Stimulated activated CD4-positive, alpha-beta T cell treated with anti-CD3 and anti-CD28 coated beads, Interleukin-12 subunit alpha, Interleukin-12 subunit beta, amount 100 ng/mL, for 48 hours (primary cell): ENCODE measurements at places on chromosomes 4 and X.

GRCh38 chr4:169245061-169245460 is 25.7 kb downstream of the SH3RF1 start:
- DNase-seq, result no peak

DNA sequence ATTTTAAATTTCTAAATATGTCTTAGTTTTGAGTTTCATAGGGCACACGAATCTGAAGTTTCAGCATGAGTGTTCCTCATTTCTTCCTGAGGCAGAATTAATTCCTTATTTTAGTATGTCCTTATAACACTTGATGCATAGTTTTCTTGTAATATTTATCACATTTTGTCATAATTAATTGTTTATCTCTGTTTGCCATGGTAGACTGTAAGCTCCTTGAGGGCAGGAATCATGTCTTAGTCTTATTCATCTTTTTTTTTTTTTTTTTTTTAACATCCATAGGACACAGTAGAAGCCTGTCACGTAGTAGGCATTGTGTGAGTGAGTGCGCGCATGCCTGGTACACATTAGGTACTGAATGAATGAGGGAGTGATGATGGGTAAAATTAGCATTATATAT is 131.7 kb downstream of the STAG2 start:
- DNase-seq, result no peak

DNA sequence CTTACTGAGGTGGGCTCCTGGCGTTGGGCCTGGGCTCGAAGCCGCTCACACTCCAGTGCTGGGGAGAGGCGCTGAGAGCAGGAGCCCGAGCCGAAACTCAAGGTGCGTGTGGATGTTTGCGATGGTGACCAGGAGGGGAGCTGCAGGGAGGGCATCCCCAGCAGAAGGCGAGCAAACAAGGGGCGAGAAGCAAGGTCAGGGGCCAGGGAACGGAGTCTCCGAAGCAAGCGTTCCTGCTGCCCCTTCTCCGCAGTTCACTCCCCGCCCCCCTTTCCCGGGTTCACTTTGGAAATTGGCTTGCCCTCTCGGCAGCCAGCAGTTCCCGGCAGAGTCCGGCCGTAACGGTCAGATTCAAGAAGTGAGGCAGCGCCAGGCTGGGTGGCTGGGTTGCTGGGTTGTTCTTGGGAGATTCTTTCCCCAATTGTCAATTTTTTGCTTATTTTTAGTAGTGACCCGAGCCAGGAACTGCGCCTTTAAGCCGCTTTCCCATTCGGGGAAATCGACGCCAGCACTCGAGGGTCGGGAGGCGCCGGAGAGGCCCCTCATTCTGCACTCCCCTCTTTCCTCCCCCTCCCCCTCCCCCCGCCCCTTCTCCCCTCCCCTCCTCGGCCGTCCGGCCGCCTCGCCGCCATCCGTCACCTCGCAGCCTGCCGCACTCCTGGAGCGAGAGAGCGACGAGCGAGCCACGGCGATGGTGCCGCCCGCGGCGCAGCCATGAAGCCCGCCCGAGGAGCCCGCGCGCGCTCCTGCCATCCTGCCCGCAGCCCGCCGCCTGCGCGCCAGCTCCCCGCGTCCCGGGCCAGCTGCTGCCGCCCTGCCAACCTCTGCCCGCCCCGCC is at the start of gene FRMPD3:
TSS of gene FRMPD3 (plus strand) at position 655 of the 838 bp plus-strand sequence. CDS start 76,937 bp downstream, outside the sequence.
- DNase-seq, result no peak

GRCh38 chr4:142350871-142351270 is 495.2 kb downstream of the INPP4B start:
- no peak for DNase-seq

GRCh38 chr4:24248674-24249630 is 335.4 kb downstream of the DHX15 start:
- no peak for DNase-seq

GRCh38 chrX:14274691-14275090 is 245.0 kb upstream of the GEMIN8 start:
- no peak for DNase-seq
